ENCODE measurements at places on chromosomes 5 and 9. TPM values are rescaled to one million over a fixed set of nuclear protein-coding genes. Genes with fewer than 3 reads are reported as not detected.

The SLC22A4 gene
- 26.3 TPM for total RNA-seq

DNA sequence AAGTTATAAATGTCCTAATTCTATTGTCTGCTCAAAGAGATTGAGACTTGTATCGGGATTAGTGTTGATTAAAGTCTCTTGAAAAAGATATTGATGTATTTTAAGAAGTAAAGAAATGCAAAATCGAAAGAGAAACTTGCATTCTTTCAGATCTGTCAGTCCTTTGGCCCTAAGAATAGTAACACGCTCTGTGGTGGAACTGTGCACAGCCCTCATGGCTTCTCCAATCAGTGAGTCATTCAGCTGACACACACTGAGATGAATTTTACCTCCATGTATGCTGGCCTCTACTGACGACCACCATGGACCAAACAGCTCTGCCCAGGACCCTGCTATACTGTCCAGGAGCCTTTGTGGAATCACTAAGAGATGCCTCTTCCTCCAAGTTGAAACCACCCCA lies 232.4 kb downstream of the ESM1 start:
- peaks cover 23% of the 10 kb centered on the region for H3K4me1 ChIP-seq
- no peak overlapping the region for H3K27ac ChIP-seq

DNA sequence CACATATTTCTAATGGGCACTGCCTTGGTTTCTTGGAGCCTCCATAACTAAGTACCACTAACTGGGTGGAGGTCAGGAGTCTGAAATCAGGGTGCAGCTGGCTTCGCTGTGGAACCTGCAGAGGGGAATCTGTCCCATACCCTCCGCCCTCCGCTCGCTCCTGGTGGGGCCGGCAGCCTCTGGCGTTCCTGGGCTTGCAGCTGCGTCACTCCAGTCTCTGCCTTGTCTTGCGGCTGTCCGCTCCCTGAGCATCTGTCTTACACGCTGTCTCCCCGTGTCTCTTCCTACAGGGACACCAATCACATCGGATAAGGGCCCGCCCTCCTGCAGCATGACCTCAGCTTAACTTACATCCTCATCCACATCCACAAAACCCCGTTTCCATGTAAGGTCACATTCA lies 45.4 kb downstream of the NTNG2 start:
- no peak overlapping the region for H3K27ac ChIP-seq
- no peak for DNase-seq
- no peaks in the 10 kb centered on the region for H3K4me1 ChIP-seq

DNA sequence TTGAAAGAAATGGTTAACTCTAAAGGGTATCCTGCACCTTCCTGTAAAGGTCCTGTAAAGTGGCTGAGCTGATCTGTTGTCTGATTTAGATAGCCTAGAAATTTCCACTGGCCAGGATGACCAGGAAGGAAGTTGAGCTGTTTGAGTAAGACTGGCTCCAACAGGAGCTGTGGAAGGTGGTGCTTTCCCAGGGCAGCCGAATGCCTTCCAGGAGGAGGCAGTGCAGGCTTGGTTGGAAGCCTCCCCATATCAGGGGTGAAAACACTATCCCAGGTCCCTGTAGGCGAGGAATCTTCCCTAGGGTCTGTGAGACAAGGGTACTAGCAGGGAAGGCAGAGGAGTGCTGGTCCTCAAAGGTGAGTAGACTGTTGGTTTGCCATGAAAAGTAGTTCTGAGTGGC lies 98.4 kb downstream of the LIX1 start:
- H3K27ac ChIP-seq, result no peak overlapping the region
- H3K27me3 ChIP-seq, result peaks cover 11% of the 10 kb centered on the region
- DNase-seq, result peak; percentile 47
- H3K4me3 ChIP-seq, result no peak overlapping the region

DNA sequence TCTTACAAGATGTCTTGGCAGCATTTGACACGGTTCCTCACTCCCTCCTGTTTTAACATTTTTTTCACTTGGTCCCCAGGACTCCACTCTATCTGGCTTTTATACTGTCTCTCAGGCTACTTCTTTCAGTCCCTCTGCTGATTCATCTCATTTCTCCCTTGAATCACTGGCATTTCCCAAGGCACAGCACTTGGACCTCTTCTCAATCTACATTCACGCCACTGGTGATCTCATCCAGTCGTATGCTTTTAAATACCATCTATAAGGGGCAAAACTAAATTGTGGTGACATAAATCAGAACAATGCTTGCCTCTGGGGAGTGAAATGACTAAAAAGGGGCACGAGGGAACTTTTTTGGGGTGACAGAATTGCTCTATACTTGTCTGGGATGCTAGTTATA lies 47.1 kb downstream of the MAPKAP1 start:
- peaks cover 42% of the 10 kb centered on the region for H3K4me1 ChIP-seq
- DNase-seq, result peak; percentile 93
- H3K27ac ChIP-seq, result peak overlapping the region; percentile 81
- no peaks in the 10 kb centered on the region for H3K27me3 ChIP-seq
- H3K36me3 ChIP-seq, result no peaks in the 10 kb centered on the region
- H3K4me3 ChIP-seq, result peak overlapping the region; percentile 9

All from GM23248 (cell line).